ENCODE measurements at places on chromosomes 13 and 19.
A peak's percentile ranks its signal among the peaks of the same experiment; 100 is the strongest.

GRCh38 chr19:56124578-56124977 lies 3.5 kb upstream of the ZNF787 start:
- DNase-seq, result no peak

- no peak for DNase-seq
Measured at GRCh38 chr13:34749046-34749445, 193.0 kb upstream of the NBEA start.

- DNase-seq, result no peak
Measured at GRCh38 chr13:20719783-20720182, 16.3 kb downstream of the IL17D start.

GRCh38 chr13:50244355-50244712 lies 229.1 kb downstream of the KCNRG start:
- no peak for DNase-seq

GRCh38 chr13:113666951-113667701 lies at the start of gene GRK1:
Gene GRK1, plus strand, starts transcription at chr13:113667219. Its CDS starts 168 bp downstream, at chr13:113667387.
- peak; percentile 48 for DNase-seq

DNA sequence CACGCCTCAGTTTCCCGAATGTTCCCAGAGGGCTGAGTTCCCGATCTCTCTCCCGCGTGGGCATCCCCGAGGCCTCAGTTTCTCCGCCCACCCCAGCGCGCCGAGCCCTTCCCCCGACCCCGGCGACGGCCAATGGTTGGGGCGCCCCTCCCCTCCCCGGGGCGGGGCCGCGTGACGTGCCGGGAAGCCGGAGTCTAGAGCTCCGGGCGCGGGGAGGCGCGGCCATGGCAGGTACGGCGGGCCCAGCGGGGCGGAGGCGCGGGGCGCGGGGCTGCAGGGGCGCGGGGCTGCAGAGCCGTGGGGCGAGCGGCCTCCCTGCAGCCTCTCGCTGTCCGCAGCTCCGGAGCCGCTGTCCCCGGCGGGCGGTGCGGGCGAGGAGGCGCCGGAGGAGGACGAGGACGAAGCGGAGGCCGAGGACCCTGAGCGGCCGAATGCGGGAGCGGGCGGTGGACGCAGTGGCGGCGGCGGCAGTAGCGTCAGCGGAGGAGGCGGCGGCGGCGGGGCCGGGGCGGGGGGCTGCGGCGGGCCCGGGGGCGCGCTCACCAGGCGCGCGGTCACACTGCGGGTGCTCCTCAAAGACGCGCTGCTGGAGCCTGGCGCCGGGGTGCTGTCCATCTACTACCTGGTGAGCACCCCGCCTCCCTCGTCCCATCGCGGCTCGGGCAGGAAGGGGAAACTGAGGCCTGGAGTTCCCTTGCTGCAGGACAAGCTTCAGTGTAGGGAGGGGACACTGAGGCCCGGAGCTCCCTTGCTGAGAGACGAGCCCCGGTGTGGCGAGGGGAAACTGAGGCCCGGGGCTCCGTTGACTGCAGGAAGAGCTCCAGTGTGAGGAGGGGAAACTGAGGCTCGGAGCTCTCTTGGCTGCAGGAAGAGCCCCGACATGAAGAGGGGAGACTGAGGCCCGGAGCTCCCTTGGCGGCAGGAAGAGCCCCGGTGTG lies at the start of gene MPND:
Gene MPND, plus strand, starts transcription at position 193 of the 938 bp plus-strand sequence. Its CDS starts 32 bp downstream, at position 225.
- DNase-seq, result peak; percentile 86

GRCh38 chr19:29714953-29715700 lies at the start of gene C19orf12:
Gene C19orf12, minus strand, starts transcription at chr19:29715261. Its CDS starts 6,848 bp downstream, at chr19:29708413.
- peak; percentile 63 for DNase-seq

- DNase-seq, result no peak
Measured at GRCh38 chr13:33367171-33367895, 81.8 kb upstream of the STARD13 start.

GRCh38 chr19:58562122-58563033 lies 4.0 kb upstream of the UBE2M start:
- DNase-seq, result no peak

DNA sequence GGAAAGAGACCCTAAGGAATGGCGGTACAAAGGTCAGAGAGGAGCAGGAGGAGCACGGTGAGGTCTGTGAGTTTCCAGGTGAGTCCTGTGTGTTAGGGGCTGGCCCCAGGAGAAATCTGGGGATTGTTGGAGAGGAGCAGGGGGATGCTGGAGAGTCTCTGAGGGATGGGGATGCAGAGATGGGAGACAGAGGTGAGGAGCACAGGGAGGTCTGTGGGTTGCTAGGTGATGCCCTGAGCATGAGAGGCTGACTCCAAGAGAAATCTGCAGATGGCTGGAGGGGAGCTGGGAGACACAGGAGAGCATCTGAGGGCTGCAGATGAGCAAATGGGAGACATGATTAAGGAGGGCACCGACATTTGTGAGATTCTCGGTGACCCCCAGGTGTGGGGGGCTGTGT lies 4.1 kb upstream of the ZNF229 start:
- DNase-seq, result no peak

GRCh38 chr13:64397701-64398100 lies 2832.4 kb downstream of the PCDH9 start:
- no peak for DNase-seq

DNA sequence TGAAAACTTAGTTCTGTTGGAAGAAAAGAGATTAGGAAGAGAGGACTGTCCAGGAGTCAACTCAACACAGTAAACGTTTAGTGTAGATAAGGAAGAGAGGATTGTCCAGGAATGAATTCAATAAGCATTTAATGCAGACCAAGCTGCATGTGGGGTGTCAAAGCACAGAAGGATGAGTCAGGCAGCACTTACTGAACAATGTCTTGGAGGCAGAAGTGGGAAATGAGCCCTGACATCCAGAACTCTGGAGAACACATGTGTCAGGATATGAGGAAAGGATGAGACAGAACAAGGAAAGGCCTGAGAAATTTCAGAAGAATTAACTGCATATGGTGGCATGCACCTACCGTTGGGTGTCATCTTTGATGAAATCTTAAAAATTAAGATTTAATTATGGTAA lies 429.2 kb upstream of the HTR2A start:
- no peak for DNase-seq

- DNase-seq, result no peak
Measured at GRCh38 chr19:7904074-7905020, 670 bp downstream of the MAP2K7 start.

All from erythroblast (primary cell).